ENCODE measurements at places on chromosomes 2 and 18. TPM values are rescaled to one million over a fixed set of nuclear protein-coding genes. Genes with fewer than 3 reads are reported as not detected.

The DOCK10 gene
- total RNA-seq, result 17.4 TPM

- no peak overlapping the region for H3K27ac ChIP-seq
- no peak for DNase-seq
- no peaks in the 10 kb centered on the region for H3K27me3 ChIP-seq
- H3K4me1 ChIP-seq, result no peaks in the 10 kb centered on the region
These were observed 9.0 kb downstream of the MBP start for GRCh38 chr18:77123320-77124231.

GRCh38 chr18:25332002-25332401 lies 20.0 kb downstream of the ZNF521 start:
- H3K27ac ChIP-seq, result no peak overlapping the region
- no peaks in the 10 kb centered on the region for H3K36me3 ChIP-seq
- H3K4me3 ChIP-seq, result no peak overlapping the region
- H3K27me3 ChIP-seq, result no peaks in the 10 kb centered on the region
- H3K4me1 ChIP-seq, result no peaks in the 10 kb centered on the region

DNA sequence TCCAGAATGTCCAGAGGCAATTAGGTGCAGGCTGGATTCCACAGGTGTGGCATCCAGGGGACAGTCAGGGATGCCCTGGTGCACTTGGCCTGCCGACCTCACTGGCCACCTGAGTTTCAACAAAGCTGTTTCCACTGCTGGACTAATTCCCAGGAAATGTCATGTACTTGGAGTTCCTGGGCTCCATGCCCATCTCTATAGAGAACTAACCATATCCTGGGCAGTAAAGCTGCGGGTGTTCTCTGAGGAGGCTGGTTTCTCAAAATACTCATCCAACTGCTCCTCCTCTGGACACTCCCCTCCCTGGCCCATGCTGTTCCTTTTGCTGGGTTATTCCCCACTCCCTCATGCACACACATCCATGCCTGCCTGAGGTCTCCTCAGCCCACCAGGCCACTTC lies 161.9 kb upstream of the SKOR2 start:
- DNase-seq, result no peak
- H3K4me3 ChIP-seq, result no peak overlapping the region
- no peaks in the 10 kb centered on the region for H3K36me3 ChIP-seq
- no peaks in the 10 kb centered on the region for H3K4me1 ChIP-seq
- no peak overlapping the region for H3K27ac ChIP-seq
- no peaks in the 10 kb centered on the region for H3K27me3 ChIP-seq

The NDUFB3 gene
- total RNA-seq, result 199 TPM

GRCh38 chr18:41938445-41938844 lies 16.6 kb upstream of the PIK3C3 start:
- no peaks in the 10 kb centered on the region for H3K4me1 ChIP-seq
- no peaks in the 10 kb centered on the region for H3K36me3 ChIP-seq
- no peak for DNase-seq

DNA sequence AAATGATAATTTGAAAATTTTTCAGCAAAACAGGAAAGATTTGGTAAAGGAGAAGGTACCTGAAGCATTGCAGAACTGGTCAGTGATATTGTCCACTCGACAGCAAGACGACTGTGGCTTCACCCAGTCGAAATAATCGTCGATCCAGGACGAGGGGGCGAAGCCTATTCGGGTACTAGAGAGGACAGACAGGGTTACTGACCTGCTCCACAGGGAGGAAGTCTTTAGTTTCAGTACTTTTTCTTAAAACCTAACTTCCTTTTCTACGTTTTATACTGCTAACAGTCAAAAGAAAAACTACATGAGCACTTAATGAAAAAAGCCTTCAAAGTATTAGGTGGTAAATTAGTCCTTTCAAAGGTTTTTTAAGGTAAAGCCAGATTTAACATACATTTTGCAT lies 36.0 kb downstream of the RMC1 start:
- H3K36me3 ChIP-seq, result peaks cover 31% of the 10 kb centered on the region
- no peak for DNase-seq
- H3K4me1 ChIP-seq, result no peaks in the 10 kb centered on the region
- no peak overlapping the region for H3K27ac ChIP-seq
- H3K4me3 ChIP-seq, result no peak overlapping the region

DNA sequence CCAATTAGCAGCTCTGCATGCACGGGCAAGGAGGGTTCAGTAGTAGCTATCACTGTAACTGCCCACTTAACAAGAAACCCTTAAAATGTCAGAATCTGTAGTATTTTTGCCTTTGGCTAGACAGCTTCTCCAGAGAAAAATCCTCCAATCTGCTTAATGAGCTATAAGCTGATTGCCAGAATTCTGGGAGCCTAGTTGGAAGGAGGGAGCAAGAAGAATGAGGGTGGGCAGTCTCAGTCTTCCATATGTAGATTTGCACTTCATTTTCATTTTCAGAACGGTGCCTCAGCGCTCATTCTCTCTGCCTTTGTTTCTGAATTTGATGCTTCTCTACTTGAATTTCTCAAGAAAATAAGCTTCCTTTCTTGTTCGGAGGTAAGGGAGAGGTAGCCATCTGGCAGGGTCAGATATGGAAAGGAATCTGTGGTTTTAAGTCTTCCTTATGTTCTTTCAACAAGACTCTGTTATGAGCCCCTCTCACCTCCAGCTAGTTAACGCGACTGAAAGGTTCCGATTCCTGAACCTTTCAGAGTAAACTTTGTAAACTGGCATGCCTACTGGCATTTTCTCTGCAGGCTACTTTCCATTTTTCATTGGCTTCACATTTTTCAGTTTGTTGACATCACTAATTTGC lies 53.5 kb downstream of the HNRNPLL start:
- H3K27ac ChIP-seq, result no peak overlapping the region
- no peaks in the 10 kb centered on the region for H3K36me3 ChIP-seq
- no peak overlapping the region for H3K4me3 ChIP-seq
- no peaks in the 10 kb centered on the region for H3K4me1 ChIP-seq
- no peak for DNase-seq
- no peaks in the 10 kb centered on the region for H3K27me3 ChIP-seq

The TTN gene
- total RNA-seq, result 1.8 TPM

- H3K4me3 ChIP-seq, result no peak overlapping the region
- H3K27ac ChIP-seq, result no peak overlapping the region
- H3K4me1 ChIP-seq, result no peaks in the 10 kb centered on the region
These were observed 502.4 kb downstream of the FBXO15 start for GRCh38 chr18:73645160-73645715.

GRCh38 chr2:47264143-47264542 lies 109.0 kb upstream of the STPG4 start:
- DNase-seq, result no peak
- H3K27ac ChIP-seq, result no peak overlapping the region
- peaks cover 4% of the 10 kb centered on the region for H3K4me1 ChIP-seq
- H3K36me3 ChIP-seq, result no peaks in the 10 kb centered on the region
- H3K4me3 ChIP-seq, result no peak overlapping the region

GRCh38 chr2:218748741-218749441 lies 33.1 kb upstream of the CYP27A1 start:
- no peak for DNase-seq
- H3K4me1 ChIP-seq, result no peaks in the 10 kb centered on the region
- H3K27ac ChIP-seq, result no peak overlapping the region
- H3K36me3 ChIP-seq, result peaks cover 12% of the 10 kb centered on the region
- no peak overlapping the region for H3K4me3 ChIP-seq

The STK25 gene
- total RNA-seq, result 144 TPM

DNA sequence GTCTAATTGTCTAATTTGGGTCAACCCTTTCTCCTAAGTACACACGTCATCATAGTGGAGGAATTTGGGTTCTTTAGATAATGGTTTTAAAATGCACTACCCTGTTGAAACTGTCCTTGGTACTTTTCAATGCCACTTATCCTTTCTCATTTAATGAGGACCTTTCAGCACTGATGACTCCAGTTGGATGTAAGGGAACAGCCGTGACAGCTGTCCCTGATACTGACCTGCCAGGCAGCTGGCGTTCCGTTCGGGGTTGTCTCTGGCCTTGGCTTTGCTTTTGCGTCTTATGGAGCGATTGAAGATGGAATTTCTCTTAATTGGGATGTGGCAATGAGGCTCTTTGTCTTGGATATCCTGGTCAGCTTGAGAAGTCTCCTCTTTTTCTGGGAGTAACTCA lies 38.7 kb downstream of the NGEF start:
- H3K27ac ChIP-seq, result no peak overlapping the region
- H3K4me3 ChIP-seq, result no peak overlapping the region
- H3K4me1 ChIP-seq, result no peaks in the 10 kb centered on the region
- no peaks in the 10 kb centered on the region for H3K36me3 ChIP-seq

DNA sequence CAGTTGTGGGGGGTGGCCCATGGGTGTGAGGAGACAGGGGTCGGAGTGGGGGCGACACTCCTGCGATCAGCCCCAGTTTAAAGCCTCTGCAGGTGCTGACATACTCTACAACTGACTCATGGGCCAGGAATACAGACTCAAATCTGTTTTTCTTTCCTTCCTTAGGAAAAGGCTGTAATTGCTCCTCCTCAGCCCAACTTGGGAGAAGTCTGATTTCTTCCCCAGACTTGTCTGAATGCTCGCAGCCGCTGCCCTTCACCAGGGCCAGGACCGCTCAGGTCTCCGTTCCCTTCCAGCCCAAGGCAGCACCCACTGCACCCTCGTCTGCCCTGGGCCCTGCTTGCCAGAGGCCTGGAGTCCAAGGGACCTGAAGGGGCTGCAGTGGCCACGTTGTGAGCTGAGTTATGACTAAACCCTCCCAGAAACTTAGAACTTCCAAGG lies 41.3 kb downstream of the RHOB start:
- H3K36me3 ChIP-seq, result no peaks in the 10 kb centered on the region
- H3K4me1 ChIP-seq, result no peaks in the 10 kb centered on the region
- DNase-seq, result no peak

DNA sequence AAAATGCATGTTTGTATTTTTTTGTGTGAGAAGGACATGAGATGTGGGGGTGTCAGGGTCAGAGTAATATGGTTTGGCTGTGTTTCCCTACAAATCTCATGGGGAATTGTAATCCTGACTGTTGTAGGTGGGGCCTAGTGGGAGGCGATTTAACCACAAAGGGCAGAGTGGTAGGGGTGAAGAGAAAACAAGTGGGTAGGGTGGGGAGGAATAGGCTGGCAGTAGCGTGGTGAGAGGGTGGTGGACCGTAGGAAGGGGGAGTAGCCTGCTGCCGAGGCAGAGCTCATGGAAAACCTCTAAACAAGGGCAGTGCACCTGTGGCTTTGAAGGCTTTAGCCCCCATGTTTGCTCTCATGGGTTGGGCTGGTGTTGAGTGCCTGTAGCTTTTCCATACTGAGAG lies 152.8 kb upstream of the ZNF519 start:
- no peak overlapping the region for H3K4me3 ChIP-seq
- H3K36me3 ChIP-seq, result no peaks in the 10 kb centered on the region
- no peak for DNase-seq
- no peaks in the 10 kb centered on the region for H3K4me1 ChIP-seq

DNA sequence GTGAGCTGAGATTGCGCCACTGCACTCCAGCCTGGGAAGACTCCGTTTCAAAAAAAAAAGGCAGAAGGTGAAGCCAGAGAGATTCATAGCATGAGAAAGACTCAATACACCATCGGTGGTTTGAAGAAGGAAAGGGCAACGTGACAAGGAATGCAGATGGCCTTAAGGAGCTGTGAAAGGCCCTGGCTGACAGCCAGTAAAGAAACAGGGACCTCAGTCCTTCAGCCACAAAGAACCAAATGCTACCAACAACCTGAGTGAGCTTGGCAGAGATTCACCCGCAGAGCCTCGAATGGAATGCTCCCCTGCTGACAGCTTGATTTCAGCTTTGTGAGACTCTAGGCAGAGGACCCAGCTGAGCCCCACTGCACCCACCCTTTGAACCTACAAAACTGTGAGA lies 154.9 kb upstream of the NDUFV2 start:
- DNase-seq, result no peak
- H3K4me1 ChIP-seq, result no peaks in the 10 kb centered on the region
- no peak overlapping the region for H3K4me3 ChIP-seq
- no peaks in the 10 kb centered on the region for H3K27me3 ChIP-seq
- no peaks in the 10 kb centered on the region for H3K36me3 ChIP-seq
- no peak overlapping the region for H3K27ac ChIP-seq

The DGKD gene
- 94.6 TPM for total RNA-seq

- H3K4me3 ChIP-seq, result no peak overlapping the region
- H3K36me3 ChIP-seq, result no peaks in the 10 kb centered on the region
- H3K27ac ChIP-seq, result peak overlapping the region; percentile 83
- peak; percentile 47 for DNase-seq
- H3K27me3 ChIP-seq, result no peaks in the 10 kb centered on the region
These were observed 110.0 kb upstream of the EPAS1 start for GRCh38 chr2:46187112-46187618.

- no peak overlapping the region for H3K27ac ChIP-seq
- no peaks in the 10 kb centered on the region for H3K27me3 ChIP-seq
- no peak for DNase-seq
- no peak overlapping the region for H3K4me3 ChIP-seq
These were observed 7.8 kb downstream of the RAB11FIP5 start for GRCh38 chr2:73104933-73105332.

The PHLPP1 gene
- total RNA-seq, result 24.2 TPM

DNA sequence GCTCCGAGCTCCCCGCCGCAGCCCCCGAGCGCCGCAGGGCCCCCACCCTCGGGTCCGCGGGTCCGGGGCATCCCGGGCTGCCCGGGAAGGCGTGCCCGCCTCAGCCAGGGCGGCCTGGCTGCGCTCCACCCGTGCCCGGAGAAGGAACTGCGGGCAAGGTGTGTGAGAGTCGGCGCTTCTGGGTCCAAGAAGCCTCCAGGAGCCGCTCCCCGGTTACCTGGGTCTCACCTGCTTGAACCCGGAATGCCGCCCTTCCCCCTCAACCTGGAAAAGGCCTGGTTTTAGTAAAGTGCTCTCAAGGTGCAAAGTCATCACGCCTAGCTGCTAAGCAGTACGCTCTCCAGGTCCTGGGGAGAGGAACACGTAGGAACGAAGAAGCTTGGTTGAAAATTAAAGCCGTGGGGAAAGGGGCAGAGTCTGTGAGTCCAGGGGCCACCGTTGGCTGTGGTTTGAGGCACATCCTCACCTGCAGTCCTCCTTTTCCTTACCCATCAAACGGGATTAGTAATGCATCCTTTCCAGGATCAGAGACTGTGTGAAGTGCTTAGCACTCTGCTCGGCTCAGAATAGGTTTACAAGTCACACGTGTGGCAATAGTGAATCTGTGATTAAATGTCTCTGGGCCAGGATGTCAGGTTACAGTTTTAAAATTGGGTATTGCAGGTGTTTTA lies 1.2 kb downstream of the ASAP2 start:
- peak overlapping the region; percentile 82 for H3K4me3 ChIP-seq
- peaks cover 11% of the 10 kb centered on the region for H3K4me1 ChIP-seq
- peak; percentile 59 for DNase-seq
- H3K27me3 ChIP-seq, result no peaks in the 10 kb centered on the region
- H3K36me3 ChIP-seq, result no peaks in the 10 kb centered on the region
- peak overlapping the region; percentile 89 for H3K27ac ChIP-seq

The ZSWIM2 gene
- not detected for total RNA-seq
